PC-9 (cell line): ENCODE measurements at places on chromosomes 4 and X.

DNA sequence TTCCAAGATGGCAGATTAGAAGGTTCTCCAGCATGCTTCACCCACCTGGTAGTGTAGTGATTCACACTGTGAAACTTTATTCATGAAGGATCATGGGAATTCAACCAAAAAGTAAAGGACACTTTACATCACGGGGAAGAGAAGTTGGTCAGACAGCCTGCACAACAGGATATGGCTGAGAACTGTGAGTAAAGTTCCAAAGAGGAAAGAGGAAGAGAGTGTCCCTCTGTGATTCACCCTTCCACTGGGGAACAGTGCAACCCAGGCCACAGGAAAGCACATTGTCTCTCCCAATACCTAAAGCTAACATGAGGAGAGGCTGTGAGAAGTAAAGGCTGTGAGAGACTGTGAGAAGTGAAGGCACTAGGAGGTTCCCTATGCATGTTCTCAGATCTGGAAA lies 137.2 kb downstream of the STPG2 start:
- DNase-seq, result no peak

DNA sequence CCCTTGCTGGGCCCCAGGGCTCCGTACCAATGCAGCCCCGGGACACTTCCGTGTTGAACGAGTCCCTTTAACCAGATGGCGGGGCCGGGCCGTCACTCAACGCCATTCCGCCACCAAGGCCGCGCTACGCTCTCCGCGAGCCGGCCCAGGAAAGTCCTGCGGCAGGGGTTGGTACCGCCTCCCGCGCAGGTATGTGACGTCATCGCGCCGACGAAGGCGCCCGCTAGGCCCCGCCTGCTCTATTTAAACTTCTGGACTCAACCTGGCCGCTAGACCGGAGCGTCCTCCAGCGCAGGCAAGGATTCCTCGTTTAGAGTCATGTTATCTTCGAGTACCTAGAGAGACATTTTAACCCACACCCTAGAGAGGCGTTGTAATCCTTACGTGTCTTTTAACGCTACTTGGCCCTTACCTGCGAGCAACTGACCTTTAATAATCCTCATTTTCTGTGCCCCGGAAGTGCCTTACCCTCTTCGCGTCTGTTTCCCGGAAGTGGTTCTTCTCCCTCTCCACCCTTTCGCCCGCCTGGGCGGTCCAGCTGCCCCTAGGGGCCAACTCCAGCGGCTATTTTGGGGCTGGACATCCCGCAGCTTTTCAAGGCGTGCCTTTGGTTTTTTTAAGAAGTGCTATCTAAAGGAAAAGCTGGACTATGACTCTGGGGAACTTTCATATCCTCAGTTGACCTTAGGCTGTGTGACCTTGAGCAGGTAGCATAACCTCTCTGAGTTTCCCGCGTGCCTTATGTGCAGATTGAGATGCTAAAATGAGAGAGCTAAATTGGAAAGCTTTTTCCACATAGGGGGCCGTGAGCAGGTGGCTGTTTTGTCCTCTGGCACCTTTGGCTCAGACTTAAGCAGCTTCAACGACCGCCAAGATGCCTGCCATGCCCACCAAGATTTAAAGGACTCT lies at the start of gene PNPLA4:
TSS of gene PNPLA4 (minus strand) at position 155 of the 909 bp plus-strand sequence. CDS start 1,294 bp downstream, outside the sequence.
- peak; percentile 84 for DNase-seq

DNA sequence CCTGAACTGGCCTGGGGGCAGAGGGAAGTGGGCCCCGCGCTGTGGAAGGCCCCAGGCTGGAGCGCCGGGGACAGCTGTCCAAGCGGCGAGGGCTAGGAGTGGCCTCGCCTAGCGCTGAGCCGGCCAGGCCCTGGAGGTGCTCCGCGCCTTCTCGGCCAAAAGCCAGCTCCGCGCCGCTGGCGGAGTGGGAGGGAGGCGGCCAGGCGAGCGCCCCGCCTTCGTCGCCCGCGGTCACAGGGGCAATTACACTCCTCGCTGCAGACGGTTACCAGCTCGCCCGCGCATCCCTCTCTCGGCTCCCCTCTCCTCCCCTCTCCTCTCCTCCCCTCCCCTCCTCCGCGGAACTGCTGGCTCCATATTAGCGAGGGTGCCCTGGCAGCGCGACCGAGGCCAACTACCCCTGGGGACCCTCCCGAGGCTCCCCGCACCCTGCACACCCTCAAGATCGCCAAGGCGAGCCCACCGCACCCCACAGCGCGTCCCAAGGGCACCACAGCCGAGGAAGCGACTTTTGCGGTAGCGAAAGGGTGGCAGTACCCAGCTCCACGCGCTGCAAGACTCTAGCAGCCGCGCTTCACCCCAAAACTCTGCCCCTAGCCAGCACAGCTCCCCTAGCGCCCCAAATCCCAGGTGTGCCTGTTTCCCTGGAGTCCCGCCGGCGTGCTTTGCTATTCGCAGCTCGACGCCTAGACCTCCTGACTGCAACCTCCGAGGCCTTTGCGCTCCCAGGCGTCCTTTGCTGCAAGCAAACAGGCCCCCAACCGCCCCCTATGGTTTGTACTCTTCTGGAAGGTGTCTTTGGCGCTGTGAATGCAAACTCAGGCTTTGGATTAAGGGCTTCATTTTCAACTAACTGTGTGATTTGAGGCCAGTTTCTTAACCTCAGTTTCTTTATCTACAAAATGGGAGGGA lies 91.4 kb downstream of the BCOR start:
- DNase-seq, result no peak

- DNase-seq, result no peak
These were observed 877 bp downstream of the GPRASP1 start for GRCh38 chrX:102652031-102652688.

DNA sequence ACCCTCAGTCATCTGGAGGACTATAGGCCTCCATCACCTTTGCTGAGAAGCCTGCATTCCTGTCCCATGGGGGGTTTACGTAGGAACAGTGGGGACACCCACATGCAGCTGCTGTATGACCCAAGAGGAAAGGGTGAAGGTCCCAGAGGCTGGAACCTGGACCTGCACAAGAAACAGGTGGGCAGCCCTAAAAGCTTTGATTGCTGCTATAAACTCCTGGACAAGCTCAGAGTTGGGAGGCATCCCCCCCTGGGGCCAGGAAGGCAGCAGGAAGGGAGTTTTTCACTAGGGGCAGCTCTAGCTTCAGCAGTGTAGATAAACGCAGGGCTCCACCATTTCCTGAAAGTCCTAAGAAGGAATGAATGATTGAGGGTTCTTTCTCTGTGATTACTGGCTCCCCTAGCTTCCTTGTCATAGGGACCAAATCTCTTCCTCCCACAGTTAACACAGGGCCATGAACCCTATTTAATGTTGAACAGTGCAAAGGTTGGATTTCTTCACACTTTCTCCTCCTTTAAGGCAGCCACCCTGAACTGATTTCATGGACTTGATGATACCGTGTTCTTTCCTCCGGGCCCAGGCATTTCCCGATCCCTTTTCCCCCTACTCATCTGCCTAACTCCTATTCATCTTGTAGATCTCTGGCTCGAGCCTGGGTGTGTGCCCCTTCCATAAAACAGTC lies 84.2 kb downstream of the CHRNA9 start:
- no peak for DNase-seq

GRCh38 chrX:154890990-154891639 lies 5.0 kb downstream of the F8A1 start:
- DNase-seq, result no peak

DNA sequence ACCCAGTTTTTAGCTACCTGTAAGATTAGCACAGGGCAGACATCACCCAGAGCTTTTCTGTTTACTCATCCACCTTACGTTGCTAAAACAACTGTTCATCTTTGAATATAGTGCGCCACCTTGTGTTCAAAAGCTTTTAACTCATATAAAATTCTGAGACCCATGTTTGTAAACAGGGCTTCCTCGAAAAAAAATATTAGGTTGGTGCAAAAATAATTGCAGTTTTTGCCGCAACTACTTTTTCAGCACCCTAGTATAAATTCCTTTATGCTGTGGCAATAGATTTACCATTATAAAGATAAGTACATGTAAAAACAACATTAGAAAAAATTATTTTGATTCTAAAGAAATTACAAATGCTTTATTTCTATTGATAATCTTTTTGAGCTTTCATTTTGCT lies 147.9 kb downstream of the LRBA start:
- DNase-seq, result peak; percentile 59

DNA sequence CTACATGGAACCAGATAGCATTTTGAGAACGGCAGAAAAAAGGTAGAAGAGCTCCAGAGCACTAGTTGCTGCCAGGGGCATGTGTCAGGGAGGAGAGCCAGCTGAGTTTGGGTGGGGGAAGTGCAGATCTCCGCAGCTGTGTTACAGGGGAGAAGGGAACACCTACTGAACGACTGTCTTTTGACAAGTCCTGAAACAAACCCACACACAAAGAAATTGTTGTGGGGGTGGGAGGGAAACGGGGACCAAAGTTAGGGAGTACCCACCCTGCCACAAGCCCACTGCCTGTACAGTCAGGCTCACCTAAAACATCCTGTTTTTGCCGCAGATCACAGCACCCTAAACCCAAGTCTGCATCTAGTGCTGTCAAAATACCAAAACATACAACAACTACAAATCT lies 55.5 kb downstream of the LEF1 start:
- no peak for DNase-seq

DNA sequence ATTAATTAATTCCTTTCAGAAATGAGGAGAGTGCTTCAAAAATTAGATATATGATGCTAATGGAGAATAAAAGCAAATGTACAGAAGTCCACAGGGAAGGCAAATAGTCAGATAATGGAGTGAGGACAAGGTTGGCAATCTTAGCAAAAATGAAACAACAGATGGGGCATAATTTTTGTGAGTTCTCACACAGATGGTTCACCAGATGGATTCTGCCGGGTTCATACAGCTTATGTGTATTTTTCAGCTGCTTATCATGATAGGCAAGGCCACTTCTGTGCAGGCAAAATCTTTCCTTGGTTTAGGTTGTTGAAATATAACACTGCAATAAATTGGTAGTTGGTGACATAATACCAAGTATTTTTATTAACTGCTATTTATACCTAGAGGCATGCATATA lies 1539.0 kb upstream of the IGFBP7 start:
- DNase-seq, result no peak

DNA sequence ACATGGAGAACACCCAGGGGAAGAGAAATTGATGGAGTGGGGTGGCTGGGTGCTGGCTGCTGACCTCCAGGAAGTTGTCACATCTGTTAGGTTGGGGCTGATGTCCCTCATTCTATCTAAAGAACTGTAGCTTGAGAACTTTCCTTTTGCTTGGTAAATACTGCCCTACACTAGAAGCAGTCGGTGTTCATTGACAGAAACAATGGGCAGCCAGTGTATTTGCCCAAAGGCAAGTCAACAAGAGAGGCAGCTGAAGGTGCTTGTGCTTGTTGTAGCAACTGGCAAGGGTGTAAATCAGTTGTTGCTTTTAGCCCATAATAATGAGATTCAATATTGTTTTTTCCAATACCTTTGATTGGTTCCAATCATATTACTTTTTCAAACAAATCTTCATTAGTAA lies 956 bp downstream of the TMEM154 start:
- no peak for DNase-seq

- no peak for DNase-seq
These were observed 55.4 kb upstream of the GPR78 start for GRCh38 chr4:8524595-8525382.

GRCh38 chr4:73460913-73461522 lies 20.5 kb upstream of the AFM start:
- DNase-seq, result no peak

- no peak for DNase-seq
These were observed 192.5 kb downstream of the SOWAHB start for GRCh38 chr4:76705472-76705871.

- DNase-seq, result no peak
These were observed 172.6 kb downstream of the FHIP1A start for GRCh38 chr4:151581570-151581969.

DNA sequence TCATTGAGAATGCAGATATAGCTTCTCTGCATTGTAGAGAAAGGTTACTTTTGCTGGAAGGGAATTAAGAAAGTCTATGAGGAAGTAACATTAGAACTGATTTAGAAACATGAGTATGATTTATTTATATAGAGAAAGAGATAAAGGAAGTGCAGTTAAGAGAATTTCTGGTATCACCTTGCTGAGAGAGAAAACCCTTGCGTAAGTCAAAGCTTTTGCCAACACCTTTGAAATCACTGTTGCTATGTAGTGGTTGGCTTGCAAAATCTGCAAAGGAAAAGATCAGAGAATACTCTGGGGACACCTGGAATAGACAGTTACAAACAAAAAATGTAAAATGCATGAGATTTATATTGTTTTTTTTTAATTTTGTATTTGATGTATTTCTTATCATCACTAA lies 137.3 kb upstream of the RXFP1 start:
- DNase-seq, result no peak

- DNase-seq, result no peak
These were observed 23.7 kb downstream of the ELF4 start for GRCh38 chrX:130086447-130087206.

GRCh38 chr4:154478547-154478946 lies 13.1 kb downstream of the DCHS2 start:
- DNase-seq, result no peak

DNA sequence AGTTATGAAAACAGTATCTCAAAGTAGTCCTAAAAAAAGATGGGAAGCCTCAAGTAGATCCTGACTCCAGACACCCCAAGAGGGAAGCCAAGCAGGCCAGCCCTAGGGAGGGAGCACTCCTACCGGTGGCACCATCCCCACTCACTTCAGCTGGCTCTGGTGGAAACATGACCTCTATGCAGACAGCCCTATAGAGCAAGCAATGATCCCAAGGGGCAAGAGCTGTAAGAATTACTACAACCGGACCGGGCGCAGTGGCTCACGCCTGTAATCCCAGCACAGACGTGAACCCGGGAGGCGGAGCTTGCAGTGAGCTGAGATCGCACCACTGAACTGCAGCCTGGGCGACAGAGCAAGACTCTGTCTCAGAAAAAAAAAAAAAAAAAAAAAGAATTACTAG lies 5.7 kb downstream of the LETM1 start:
- DNase-seq, result no peak

GRCh38 chrX:39773923-39774773 lies 323.6 kb downstream of the BCOR start:
- no peak for DNase-seq

DNA sequence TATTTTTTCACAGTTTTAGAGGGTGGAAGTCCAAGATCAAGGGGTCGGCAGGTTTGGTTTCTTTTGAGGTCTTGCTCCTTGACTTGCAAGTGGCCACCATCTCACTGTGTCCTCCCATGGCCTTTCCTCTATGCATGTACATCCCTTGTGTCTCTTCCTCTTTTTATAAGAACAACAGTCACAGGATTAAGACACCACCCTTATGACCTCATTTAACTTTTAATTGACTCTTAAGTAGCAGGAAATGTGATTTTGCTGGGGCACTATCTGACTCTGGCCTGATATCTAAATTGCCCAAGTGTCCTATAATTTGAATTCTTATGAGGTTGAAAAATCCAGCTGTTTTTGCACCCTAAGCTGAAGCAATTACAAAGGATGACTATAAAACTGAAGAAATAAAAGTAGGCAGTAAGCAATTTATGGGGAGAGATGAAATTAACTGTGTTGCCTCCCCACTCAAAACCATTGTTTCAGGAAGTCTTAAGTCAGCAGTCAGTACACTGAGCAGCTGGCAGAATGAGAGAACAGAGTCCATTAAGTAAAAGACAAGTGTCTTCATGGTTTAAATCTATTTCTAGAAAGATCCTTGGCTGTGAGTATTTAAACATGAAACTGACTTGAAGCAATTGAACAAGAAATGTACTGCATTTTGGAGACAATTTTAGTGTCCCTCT lies 601.3 kb downstream of the SPRY1 start:
- DNase-seq, result no peak

- DNase-seq, result no peak
These were observed 112.6 kb upstream of the LCORL start for GRCh38 chr4:18134111-18134510.

- DNase-seq, result no peak
These were observed 118.2 kb downstream of the PCDH7 start for GRCh38 chr4:30838331-30838730.
